ENCODE measurements at places on chromosomes 16 and 17. TPM values are rescaled to one million over a fixed set of nuclear protein-coding genes. Genes with fewer than 3 reads are reported as not detected.

The KSR1 gene
- 30.1 TPM for total RNA-seq

The ABCA6 gene
- total RNA-seq: 0.58 TPM

The TBC1D3 gene
- not detected for total RNA-seq

The CDT1 gene
- total RNA-seq: 10.9 TPM

The TBC1D3C gene
- total RNA-seq: not detected

The SGSH gene
- total RNA-seq: 79.5 TPM

The SNAI3 gene
- total RNA-seq: 0.12 TPM

The ACSM2B gene
- not detected for total RNA-seq

The JPT2 gene
- 76.3 TPM for total RNA-seq

The ACSM5 gene
- not detected for total RNA-seq

The P3H4 gene
- total RNA-seq: 85.1 TPM

The TMC7 gene
- 2.7 TPM for total RNA-seq

The ZNF629 gene
- 17.5 TPM for total RNA-seq

The KRT28 gene
- total RNA-seq: not detected

The BANP gene
- 21.1 TPM for total RNA-seq
